Kidney (tissue), 22 donors: ENCODE measurements at places on chromosomes 11 and 22. TPM values are rescaled to one million over a fixed set of nuclear protein-coding genes. Genes with fewer than 3 reads are reported as not detected.
A peak's percentile ranks its signal among the peaks of the same experiment; 100 is the strongest.

The IL10RA gene
- 37.2 TPM for total RNA-seq

DNA sequence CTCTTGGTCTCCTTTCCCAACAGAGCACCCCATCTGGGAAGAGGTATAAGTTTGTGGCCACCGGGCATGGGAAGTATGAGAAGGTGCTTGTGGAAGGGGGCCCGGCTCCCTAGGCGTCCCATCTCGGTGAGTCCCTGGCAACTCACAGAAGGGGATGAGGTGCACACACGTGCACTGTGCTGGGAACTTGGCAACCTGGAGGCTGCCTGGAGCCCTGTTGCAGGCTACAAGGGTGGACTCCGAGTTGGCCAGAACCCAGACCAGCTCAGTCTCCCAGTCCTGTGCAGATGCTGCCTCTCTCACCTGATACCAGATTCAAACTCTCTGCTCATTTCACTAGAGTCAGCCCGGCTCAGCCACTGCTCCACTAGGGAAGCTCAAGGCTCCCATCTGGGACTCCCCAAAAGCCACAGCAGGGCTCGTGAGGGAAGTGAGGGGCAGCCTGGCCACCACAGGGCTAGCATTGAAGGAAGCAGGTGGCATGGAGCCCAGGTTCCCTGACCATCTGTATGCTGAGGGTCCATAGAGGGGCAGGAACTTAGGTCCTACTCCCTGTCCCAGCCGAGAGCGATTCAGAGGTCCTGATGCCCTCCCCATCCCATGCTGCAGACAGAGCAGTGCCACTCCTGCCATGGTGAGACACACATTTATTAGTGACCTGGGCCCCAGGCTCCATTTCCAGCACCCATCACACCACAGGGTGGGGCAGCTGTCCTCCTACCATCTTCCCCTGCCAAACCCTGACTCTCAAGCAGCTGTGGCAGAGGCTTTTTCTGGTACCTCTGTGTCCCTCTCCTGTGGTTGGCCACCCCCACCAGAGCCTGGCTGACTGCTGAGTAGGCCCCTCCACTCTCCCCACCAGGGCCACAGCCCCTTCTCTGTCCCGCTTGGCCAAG, 4.0 kb downstream of the PRR33 start:
- no peaks in the 10 kb centered on the region for H3K36me3 ChIP-seq
- H3K4me1 ChIP-seq = no peaks in the 10 kb centered on the region
- no peak overlapping the region for H3K27ac ChIP-seq
- no peak overlapping the region for H3K4me3 ChIP-seq
- DNase-seq = no peak

The LRRC10B gene
- 2.9 TPM for total RNA-seq

DNA sequence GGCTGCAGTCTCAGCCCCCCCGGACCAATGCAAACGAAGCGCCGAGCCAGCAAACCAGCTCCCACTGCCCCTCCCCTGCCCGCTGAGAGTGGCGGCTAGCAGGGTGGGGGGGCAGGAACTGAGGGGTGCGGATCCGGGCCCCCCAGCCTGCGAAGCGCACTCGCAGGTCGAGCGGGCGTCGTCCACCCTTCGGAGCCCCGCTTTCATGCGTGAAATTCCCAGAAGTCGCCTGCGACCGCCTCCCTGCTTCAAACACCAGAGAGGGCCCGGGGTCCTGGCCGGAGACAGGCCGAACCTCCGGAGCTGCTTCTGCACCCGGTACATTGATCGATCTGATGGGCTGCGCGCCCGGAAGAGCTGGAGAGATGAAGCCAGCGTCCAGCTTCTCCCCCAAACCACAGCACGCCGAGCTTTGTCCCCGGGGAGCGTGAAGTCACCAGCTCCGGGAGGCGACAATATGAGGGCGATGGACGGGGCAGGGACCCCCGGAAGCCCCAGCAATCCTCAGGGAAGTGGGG, 646 bp upstream of the PATZ1 start:
- H3K27ac ChIP-seq = peak overlapping the region; percentile 76
- H3K36me3 ChIP-seq = peaks cover 2% of the 10 kb centered on the region
- H3K4me3 ChIP-seq = peak overlapping the region; percentile 59
- H3K4me1 ChIP-seq = peaks cover 35% of the 10 kb centered on the region
- DNase-seq = no peak

- no peaks in the 10 kb centered on the region for H3K36me3 ChIP-seq
- H3K4me3 ChIP-seq = no peak overlapping the region
- no peaks in the 10 kb centered on the region for H3K27me3 ChIP-seq
- H3K4me1 ChIP-seq = no peaks in the 10 kb centered on the region
These were observed 1074.5 kb downstream of the NTM start for GRCh38 chr11:132444911-132445310.

The LRRC55 gene
- total RNA-seq = not detected

DNA sequence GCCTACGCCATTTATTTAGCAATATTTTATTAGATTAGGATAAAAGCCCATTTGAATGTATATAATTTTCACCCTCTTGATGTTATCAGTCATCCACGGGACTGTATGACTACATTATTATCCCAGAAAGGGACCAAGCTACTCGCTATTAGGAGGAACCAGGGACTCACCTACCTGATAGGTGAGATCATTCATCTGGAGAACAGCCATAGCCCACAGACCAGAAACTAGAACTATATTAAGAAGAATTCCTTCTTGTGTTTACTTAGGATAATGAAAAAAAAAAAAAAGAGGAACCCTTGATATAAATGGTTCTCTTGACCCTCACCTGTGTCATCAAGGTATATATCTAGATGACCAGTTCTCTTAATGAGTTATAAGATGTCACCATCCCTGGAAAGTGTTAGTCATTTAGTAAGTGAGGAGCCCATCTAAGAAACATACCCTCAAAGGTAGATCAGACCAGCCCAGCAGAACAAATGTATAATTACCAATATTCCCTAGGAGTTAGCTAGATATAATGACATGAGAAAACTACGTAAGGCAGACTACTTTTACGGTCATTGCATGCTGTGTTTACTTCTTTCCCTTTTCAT, 8.0 kb downstream of the SIK3 start:
- H3K4me3 ChIP-seq = no peak overlapping the region
- H3K36me3 ChIP-seq = no peaks in the 10 kb centered on the region
- no peaks in the 10 kb centered on the region for H3K4me1 ChIP-seq
- DNase-seq = no peak

DNA sequence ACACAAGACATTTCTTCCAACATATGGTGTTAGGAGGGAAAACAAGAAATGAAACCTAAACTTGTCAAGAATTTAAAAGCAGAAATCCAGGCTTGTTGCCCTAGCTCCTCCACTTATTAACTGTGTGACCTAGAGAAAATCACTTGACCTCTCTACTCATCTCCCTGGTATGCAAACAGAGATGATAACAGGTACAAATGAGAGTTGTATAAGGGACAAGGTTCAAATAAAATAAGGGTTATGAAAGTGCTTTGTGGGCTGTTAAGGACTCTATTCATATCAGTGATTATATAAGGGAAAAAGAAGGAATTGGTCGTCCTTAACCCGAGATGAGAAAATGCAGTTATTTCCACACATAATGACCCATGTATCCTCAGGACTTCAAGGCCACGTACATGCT, 372.7 kb upstream of the TENM4 start:
- no peak overlapping the region for H3K27ac ChIP-seq
- no peaks in the 10 kb centered on the region for H3K36me3 ChIP-seq
- no peaks in the 10 kb centered on the region for H3K4me1 ChIP-seq
- H3K27me3 ChIP-seq = no peaks in the 10 kb centered on the region
- no peak for DNase-seq

The C11orf86 gene
- total RNA-seq = not detected

DNA sequence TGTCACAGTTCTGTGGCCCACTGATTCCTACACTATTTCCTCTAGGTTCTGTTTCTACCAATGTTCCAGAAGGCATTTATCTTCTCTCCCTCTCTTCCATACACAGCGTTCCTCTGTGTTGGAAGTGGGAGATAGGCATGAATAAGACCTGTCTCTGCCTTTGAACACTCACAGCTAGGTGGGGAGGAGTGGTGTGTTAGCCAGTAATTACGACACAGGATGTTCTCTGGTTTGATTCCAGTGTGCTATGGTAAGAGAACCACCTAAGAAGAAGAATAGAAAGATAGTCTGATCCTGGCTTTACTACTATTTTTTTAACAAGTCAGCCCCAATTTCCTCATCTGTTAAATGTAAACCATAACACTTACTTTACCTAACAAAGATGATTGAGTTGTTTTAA, 200.2 kb upstream of the MTMR2 start:
- DNase-seq = no peak
- no peak overlapping the region for H3K27ac ChIP-seq
- no peaks in the 10 kb centered on the region for H3K36me3 ChIP-seq
- H3K4me1 ChIP-seq = no peaks in the 10 kb centered on the region

The SNU13 gene
- total RNA-seq = 132 TPM

The NRGN gene
- 17.9 TPM for total RNA-seq

GRCh38 chr11:125874556-125875124, 12.8 kb upstream of the HYLS1 start:
- no peak overlapping the region for H3K4me3 ChIP-seq
- no peaks in the 10 kb centered on the region for H3K4me1 ChIP-seq
- no peaks in the 10 kb centered on the region for H3K27me3 ChIP-seq
- H3K27ac ChIP-seq = no peak overlapping the region
- H3K36me3 ChIP-seq = no peaks in the 10 kb centered on the region

GRCh38 chr22:44627521-44628139, 74.4 kb upstream of the PRR5 start:
- DNase-seq = no peak
- H3K36me3 ChIP-seq = no peaks in the 10 kb centered on the region
- no peaks in the 10 kb centered on the region for H3K27me3 ChIP-seq
- H3K4me3 ChIP-seq = no peak overlapping the region
- H3K27ac ChIP-seq = no peak overlapping the region

The WNT7B gene
- 1.6 TPM for total RNA-seq

The ALDH3B2 gene
- 1.6 TPM for total RNA-seq

DNA sequence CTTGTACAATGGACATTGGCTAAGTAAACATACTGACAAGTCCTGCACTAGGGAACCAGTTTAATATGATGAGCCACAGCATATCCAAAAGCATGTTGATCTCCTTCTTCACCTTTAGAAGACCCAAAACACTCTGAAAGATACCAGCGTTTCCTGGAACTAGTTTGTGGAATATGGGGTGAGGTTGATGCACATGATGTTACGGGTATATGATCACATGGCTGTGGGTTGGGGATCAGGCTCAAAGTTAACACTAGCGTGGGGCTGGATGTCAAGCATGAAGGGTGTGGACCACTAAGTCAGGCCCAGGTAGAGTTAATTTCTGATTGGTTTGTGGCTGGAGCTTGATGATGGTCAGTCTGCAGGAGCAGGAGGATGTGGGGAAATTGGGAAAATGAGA, 9.0 kb downstream of the IGLL5 start:
- no peaks in the 10 kb centered on the region for H3K4me1 ChIP-seq
- no peaks in the 10 kb centered on the region for H3K36me3 ChIP-seq
- DNase-seq = no peak
- no peaks in the 10 kb centered on the region for H3K27me3 ChIP-seq
- H3K4me3 ChIP-seq = no peak overlapping the region

The GLYATL1 gene
- total RNA-seq = 15.7 TPM
